ENCODE measurements at places on chromosomes 7 and 10.

GRCh38 chr7:10940704-10941355, 32.8 kb upstream of the PHF14 start:
- no peak for DNase-seq

GRCh38 chr7:152176797-152177196, 151.3 kb downstream of the GALNT11 start:
- DNase-seq, result no peak

DNA sequence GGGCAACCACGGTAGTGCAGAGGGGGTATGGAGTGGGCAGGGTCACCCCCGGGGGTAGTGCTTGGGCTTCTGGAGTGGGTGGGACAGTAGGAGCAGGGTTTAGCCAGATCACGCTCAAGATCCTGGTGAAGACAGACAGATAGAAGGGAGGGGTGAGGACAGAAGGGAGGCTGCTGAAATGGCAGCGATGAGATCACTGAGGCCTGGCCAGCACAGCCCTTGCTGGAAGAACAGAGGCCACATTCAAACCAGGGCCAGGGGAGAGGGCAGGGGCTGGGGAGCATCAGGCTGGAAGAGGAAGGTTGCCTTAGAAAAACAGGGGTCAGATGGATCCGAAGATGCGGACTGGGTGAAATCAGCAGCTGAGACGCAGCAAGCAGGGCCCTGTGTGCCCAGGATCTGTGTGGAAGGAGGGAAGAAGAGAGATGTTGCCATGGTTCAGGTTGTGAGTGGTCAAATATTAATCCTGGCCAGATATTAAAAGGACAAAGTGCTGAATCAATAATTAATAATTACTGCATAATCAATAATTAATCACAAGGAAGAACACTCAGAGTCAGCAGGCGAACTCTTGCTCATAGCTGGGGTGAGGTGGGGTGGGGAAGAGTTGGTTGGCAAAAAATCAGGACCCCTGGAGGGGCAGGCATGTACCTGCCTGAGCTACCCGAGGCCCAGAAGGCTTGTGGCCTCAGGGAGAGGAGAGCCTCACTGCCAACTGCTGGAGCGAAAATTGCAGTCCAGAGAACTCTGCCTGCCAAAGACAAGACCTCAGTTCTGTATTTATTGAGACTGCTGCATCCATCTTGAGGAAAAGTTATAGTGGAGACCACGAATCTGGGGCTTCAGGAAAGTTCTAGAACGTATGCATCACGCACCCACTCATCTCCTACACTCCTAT, 105.7 kb downstream of the GRB10 start:
- no peak for DNase-seq

GRCh38 chr7:134686786-134687185, 40.1 kb downstream of the BPGM start:
- peak; percentile 57 for DNase-seq

GRCh38 chr10:129646973-129647372, 179.9 kb downstream of the MGMT start:
- no peak for DNase-seq
